ENCODE measurements at places on chromosomes 1 and 21.

- DNase-seq = no peak
Measured at GRCh38 chr21:46165098-46165497, 9.7 kb upstream of the FTCD start.

DNA sequence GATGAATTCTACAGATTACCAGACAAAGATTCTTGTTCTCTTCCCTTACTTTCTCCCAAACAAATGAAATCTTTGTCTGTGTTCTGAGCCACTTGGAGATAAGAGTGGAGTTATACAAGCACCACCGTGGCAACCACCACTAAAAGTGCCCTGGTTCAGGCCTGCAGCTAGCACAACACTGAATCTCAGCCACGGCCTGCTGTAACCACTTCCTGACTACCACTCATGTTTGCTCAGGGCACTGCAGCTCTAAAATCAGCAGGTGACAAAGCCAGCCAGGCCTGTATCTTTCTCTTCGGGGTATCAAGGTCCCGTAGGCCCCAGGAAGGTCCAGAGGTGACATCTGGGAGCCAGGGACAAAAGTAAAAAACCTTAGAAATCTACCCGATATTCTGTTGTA, 3.2 kb upstream of the OR2T6 start:
- no peak for DNase-seq

GRCh38 chr1:75342786-75343185, 208.6 kb downstream of the LHX8 start:
- DNase-seq = no peak

DNA sequence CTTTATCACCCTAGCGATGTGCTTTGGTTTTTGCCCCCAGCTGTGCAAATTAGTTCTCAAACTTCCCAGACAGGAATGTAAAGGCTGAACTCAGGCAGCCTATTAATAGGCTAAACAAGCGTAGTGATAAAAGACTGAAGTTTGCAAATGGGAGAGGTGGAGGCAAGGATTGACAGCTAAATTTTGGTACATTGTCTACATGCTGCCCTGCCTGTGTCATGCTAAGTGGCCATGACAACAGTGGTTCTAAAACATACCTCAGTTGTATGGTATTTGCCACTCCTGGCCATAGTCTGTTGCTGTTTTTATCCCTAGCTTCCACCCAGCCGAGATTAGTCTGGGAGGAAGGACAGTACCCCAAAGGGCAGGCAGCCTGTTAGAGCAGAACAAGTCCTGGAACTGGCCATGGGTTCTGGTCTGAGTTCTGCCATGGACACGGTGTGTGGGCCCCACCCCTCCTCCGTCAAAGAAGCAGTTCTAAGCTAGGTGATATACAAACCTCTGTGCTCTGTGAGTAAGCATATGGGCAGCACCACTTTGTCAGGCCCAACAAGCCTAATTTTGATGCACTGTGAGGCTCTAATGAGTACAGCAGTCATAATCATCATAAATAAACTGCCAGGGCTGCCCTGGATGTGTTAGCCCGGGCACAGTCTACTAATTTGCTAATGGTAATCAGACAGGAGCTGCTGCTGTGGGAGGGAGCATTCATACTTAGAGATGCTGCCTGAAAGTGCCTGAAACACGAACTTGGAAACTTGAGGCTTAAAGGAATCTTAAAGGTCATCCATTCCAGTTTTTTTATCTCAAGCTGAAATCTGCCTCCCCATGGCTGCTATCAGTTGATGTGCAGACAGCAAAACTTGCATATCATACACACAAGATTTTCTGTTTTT, 177.1 kb downstream of the HHAT start:
- DNase-seq = no peak

DNA sequence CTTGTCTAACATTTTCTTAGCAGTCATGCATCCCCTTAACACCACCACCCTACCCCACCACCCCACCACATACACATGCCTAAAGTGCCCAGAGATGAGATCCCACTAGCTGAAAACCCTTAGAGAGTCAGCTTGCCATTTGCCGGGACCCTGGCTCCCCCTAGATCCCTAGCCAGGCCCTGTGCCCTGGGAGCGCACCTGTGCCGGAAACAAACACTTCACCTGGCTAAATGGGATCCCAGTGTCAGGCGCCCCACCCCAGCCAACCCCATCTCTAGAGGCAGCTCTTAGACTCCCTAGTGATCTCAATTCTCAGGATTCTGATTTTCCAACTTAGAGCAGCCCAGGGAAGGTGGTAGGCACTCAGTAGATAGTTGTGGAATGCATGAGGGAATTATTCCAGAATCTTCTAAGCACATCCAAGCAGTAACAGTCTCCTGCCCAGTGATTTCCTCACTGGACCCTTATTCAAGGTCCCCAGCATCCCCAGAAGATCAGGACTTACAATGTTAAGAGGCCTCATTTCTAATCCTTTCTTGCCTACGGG, 105.2 kb downstream of the LAMC2 start:
- DNase-seq = no peak

DNA sequence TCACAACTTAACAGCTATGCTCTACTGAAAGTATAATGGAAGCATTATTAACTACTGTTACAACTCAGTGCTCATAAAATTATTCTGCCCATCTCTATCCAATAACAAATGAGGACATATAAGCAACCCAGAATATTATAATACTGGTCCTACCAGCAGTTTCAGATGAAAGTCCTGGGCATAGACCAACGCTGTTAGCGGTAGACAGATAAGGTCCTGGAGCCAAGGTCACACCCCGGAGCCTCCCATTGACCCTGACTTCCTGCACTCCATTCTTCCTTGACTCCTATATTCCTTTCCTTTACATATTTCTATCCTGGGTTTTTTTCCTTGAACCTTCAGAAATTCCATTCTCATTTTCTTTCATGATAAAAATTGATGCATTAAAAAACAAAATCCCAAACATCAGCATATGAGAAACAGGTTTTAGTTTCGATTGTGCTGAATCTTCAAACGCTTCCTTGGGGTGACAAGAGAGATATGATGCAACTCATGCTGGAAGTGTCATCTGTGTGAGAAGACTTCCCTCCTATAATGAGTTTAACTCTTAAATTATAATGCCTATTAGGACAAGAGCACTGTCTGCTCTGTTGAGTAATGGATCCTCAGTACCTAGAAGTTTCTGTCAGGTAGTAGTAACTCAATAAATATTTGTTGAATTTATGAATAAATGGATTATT, 831.1 kb downstream of the LRRIQ3 start:
- no peak for DNase-seq

DNA sequence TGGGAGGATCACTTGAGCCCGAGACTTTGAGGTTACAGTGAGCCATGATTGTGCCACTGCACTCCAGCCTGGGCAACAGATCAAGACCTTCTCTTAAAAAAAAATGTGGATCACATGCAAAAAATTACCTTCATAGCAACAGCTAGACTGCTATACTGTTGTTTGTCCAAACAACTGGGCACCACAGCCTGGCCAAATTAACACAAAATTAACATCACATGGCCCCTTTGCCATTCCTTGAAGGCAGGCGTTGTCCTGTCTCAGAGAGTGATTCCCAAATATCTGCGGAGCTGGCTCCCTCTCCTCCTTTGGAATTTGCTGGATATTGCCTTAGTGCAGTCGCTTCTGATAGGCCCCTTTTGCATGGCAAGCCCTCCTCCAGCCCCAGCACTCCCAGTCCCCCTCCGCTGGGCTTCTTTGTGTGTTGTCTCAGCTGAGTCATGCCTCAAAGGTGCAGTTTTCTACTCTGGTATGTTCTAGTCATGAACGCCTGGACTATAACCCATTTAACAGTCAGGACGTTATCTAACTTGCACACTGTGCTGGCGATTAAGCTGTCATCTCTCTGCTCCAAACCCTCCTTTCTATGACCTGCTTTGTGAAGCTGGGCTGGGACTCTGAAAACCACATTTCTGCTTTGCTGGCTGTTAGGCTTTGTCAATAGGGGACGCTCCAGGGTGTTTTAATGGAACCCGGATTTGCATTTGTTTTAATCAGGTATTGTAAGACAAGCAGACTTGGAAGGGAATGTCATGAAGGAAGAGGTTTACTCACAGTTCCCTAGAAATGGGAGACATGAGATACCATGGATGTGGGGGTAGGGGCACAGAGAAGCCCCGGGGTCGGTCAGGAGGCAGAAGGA, 20.1 kb upstream of the HPCAL4 start:
- DNase-seq = no peak

DNA sequence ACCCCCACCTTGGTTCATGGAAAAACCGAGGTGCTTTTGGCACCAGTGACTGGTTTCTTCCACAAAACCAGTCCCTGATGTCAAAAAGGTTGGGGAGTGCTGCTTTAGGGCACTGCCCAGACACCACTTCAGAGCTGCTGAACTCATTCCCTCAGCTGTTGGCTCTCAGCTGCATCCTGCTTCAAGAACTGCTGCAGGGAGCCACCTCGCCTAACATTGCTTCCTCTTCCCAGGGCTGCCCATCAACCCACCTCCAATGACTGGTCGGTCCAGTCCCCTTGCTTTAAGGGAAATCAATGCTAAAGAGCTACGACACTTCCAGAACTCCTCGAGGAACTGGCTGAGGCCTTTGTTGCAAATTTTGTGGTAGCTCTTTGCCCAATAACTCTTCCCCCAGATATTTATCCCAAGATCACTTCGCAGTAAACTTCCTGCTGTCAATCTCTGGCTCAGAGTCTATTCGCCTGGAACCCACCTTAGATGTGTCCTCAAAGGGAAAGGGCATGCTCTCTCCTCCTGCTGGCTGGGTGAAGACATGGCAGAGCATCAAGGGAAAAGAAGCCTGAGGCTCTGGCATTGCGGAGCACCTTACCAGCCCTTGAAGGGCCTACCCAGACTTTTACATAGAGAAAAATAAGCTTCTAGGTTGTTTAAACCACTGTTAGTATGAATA, 29.0 kb downstream of the C1orf52 start:
- DNase-seq = no peak

GRCh38 chr1:54624466-54625464, 1.4 kb upstream of the FAM151A start:
- DNase-seq = no peak

DNA sequence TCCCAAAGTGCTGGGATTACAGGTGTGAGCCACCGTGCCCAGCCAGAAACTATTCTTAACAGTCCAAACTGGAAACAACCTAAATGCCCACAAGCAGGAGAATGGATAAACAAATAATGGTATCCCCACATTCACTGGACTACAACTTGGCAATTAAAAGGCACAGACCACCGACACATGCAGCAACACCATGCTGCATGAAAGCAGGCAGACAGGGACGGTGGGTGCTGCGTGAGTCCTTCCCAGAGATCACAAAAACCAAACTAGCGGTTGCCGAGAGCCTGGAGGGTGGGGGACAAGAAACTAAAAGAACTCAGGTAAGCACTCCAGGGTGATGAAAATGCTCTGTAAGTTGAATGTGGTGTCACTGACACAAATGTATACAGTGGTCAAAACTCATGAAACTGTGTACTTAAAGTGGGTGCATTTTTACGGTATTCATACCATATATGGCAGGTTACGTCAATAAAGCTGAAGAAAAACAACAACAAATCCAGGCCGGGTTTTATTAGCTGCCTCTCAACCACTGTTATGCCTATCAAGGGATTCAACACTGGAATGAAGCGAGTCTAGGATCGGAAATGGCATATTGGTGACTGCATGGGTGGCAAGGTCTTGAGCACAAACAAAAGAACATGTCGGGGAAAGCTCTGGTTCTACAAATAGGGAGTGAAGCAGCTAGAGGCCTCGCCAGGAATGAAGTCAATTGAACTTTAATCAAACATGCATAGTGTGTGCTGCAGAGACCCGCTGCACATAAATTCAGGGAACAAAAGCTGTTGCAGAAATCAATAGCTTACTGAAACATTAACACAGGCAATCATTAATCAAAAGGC, 52.4 kb downstream of the SLC45A1 start:
- no peak for DNase-seq

- DNase-seq = no peak
Measured at GRCh38 chr1:176837708-176838107, 326.8 kb downstream of the ASTN1 start.

DNA sequence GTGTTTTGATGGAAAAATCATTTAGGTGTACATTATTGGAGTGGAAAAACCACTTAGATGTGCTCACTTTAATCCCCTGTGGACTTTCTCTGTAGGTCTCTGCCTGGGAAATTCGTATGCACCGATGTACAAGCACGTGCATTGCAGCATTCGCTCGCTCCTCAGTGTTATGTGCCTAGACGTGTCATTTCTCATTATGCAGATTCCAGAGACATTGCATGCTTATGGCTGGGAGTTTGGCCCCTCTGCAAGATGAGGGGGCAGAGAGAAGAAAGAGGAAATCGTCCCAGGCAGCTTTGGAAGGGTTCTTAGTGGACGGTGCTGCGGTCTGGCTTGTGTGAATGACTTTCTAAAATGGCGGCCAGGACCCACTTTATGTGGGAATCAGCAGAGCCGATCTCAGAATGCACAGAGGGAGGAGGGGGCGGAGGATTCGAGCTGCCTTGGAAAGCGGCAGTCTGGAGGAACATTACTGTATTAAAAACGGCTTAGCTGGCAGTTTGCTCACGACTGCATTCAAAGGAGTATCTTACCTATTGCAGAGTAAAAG, 2.3 kb downstream of the SPEN start:
- DNase-seq = no peak

DNA sequence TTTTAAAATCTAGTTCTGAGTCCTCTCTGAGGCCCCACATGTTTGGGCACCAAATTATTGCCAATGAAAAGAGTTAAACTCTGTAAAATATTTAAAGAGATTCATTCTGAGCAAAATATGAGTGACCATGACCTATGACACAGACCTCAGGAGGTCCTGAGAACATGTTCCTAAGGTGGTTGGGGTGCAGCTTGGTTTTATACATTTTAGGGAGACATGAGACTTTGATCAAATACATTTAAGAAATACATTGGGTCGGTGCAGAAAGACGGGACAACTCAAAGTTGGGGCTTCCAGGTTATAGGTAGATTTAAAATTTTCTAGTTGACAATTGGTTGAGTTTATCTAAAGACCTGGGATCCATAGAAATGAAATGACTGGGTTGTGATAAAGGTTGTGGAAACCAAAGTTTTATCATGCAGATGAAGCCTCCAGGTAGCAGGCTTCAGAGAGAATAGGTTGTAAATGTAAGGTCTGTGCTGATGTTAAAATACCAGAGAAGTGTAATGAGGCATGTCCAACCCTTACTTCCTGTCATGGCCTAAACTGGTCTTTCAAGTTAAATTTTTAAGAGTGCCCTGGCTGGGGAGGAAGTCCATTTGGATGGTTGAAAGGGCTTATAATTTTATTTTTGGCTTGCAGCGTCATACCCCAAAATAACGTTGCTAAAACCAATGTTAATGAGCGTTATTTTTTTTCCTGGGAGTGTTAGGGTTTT, 274.9 kb downstream of the NUF2 start:
- DNase-seq = no peak

DNA sequence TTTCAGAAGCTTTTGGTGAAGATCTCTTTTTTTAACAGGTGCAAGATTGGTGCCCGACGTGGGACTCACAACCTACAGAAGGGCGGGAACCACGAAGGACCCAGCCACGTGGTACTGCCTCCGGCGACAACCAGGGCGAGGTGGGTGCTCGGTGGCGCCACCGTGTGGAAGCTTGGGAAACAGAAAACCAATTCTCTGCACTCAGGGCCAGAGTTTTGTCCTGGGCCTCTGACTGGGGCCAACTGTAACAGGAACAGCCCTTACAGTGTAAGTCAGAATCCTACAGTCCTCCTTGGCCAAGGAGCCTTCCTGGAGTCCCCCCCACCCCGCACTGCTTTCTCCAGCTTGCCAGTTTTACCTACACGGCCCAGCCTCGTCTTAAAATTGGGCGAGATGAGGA, 11.6 kb upstream of the S100A7A start:
- no peak for DNase-seq

All from stimulated activated CD8-positive, alpha-beta memory T cell treated with anti-CD3 and anti-CD28 coated beads, Interleukin-2, amount 100 ng/mL, for 1 hour (primary cell).